ENCODE measurements at places on chromosomes 11 and 22. TPM values are rescaled to one million over a fixed set of nuclear protein-coding genes. Genes with fewer than 3 reads are reported as not detected.

Gene MRGPRX1
- not detected for total RNA-seq

Gene C1QTNF4
- total RNA-seq, result not detected

Gene WBP2NL
- total RNA-seq, result not detected

Gene SOX10
- not detected for total RNA-seq

Gene TSPAN18
- total RNA-seq, result 2.3 TPM

Gene P4HA3
- 50.9 TPM for total RNA-seq

Gene SAA4
- total RNA-seq, result not detected

Gene RTN4R
- total RNA-seq, result 12.4 TPM

Gene EEF1G
- total RNA-seq, result 1,983 TPM

Gene SERPIND1
- not detected for total RNA-seq

Gene CCDC87
- total RNA-seq, result 0.61 TPM

Gene TRIM34
- total RNA-seq, result 2.9 TPM

Gene TBX1
- total RNA-seq, result 5.0 TPM

Gene MPZL3
- 0.36 TPM for total RNA-seq

Gene RBM14
- 64.5 TPM for total RNA-seq

Gene LMO1
- total RNA-seq, result 3.3 TPM

Gene CALCB
- total RNA-seq, result 0.20 TPM
